ENCODE measurements at places on chromosomes 5 and 9.

- DNase-seq = no peak
These were observed at the start of gene ENTPD8 for GRCh38 chr9:137441289-137441934. Gene ENTPD8 (minus strand): TSS chr9:137441357. CDS start chr9:137438285, 3,072 bp downstream.

GRCh38 chr5:76641514-76642120 is 18.4 kb upstream of the F2RL2 start:
- peak; percentile 39 for DNase-seq

- DNase-seq = peak; percentile 35
These were observed 11.9 kb downstream of the CAPSL start for GRCh38 chr5:35926389-35927051.

- no peak for DNase-seq
These were observed 12.6 kb downstream of the RCL1 start for GRCh38 chr9:4805191-4805918.

- no peak for DNase-seq
These were observed 31.0 kb upstream of the NFIB start for GRCh38 chr9:14344941-14345353.

DNA sequence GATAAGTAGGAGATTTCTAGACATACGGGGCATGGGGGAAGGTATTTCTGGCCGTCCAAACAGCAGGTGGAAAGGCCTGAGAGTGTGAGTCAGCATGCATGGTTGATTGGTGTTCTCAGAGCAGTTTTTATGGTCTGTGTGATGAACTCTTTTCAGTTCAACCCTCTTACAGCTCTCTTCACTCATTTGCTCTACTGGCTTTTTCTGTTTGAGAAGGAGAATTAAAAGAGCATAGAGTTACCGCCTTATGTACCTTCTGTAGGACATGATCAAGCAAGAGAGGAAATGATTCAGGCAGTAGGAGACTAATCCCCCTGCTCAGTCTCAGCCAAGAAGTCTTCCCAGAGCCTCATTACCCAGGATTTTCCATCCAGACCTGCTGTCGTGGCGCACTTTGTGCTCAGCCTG is 92.4 kb downstream of the PRDM6 start:
- no peak for DNase-seq

- no peak for DNase-seq
These were observed 38.4 kb downstream of the PTCH1 start for GRCh38 chr9:95478335-95478734.

- no peak for DNase-seq
These were observed 457 bp upstream of the IDNK start for GRCh38 chr9:83622433-83622938.

- DNase-seq = no peak
These were observed 7.9 kb upstream of the NR4A3 start for GRCh38 chr9:99813739-99814138.

- no peak for DNase-seq
These were observed 218.5 kb downstream of the C9orf50 start for GRCh38 chr9:129402371-129402739.

DNA sequence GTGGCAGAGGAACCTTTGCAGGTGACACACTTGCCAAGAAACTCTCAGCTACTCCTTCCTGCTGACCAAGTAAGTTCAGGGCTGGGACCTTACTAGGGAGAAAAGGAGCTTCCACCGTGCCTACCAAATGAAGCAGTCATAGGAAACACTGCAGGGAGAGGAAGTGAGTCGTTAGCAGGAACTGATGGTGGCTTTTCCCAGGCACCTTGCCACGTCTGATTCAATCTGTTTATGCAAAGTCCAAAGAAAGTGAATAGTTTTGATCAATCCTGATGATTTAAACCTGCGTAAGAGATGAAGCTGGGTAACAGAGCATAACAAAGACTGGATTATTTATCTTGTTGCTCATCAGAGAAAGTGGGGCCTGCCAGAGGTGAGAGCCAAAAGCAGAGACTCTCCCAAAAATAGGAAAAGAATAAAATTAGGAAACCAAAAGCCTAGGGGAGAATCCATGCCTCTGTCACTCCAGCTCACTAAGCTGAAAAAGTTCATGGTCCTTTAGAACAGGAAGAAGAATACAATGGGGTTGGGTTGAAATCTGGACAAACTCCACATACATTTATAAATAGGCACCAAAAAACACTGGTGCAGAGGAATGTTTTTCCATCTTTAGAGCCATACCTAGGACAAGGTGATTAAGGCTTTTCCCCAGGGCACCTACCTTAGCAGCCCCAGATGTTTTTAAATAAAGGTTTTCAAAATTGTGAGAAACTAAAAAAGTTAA is 9.3 kb upstream of the PFDN1 start:
- no peak for DNase-seq

GRCh38 chr9:71121275-71122021 is at the start of gene TRPM3:
Gene TRPM3 (minus strand): TSS chr9:71121621. CDS start chr9:71121354, 267 bp downstream.
- no peak for DNase-seq

GRCh38 chr9:119020730-119021333 is 348.4 kb downstream of the BRINP1 start:
- DNase-seq = no peak

DNA sequence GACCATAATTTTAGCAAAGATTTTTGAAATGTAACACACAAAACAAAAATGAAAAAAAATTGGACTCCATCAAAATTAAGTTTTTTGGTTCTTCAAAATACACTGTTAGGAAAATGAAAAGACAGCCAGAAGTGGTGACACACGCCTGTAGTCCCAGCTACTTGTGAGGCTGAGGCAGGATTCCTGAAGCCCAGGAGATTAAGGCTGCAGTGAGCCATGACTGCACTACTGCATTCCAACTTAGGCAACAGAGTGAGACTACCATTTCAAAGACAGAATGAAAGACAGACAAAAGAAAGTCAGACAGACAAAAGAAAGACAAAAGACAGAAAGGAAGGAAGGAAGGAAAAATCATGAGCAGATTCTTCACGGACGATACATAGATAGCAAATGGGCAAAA is 7.5 kb downstream of the DIAPH1 start:
- no peak for DNase-seq

GRCh38 chr9:123562844-123563346 is 206.9 kb downstream of the CRB2 start:
- no peak for DNase-seq

DNA sequence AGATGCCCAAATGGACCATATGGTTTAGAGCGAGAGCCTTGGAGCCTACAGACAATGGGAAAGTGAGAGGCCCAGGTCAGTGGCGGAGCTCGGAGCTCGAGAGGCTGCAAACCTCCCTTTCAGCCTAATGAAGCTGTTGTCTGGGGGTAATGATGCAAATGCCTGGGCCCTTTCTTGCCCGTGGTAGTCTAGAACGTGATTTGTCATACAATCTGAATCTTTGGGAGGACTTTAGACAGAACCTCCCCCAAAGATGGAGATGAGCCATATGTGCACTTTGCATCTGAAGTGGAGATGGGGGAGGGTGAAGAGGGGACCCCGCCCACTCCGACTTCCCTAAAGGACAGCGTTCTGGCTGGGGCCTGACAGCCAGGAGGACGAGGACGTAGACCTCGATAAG is 10.3 kb upstream of the NEUROG1 start:
- no peak for DNase-seq

- no peak for DNase-seq
These were observed 479.0 kb downstream of the CAAP1 start for GRCh38 chr9:26413611-26414010.

DNA sequence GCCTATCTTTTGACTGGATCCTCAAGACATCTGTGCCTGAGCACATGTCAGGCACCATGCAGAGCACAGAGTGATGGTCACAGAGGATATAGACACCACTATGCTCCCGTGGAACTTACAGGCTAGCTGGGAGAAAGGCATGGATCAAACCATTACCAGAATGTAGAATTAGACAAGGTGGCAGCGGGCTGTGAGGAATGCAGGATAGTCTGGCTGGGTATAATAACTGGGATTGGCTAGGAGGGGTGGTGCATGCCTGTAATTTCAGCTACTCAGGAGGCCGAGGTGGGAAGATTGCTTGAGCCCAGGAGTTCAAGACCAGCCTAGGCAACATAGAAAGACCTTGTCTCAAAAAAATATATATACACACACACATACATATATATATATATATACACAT is 50.3 kb downstream of the ASS1 start:
- DNase-seq = no peak

- DNase-seq = no peak
These were observed 16.2 kb downstream of the LHX6 start for GRCh38 chr9:122212473-122213004.

DNA sequence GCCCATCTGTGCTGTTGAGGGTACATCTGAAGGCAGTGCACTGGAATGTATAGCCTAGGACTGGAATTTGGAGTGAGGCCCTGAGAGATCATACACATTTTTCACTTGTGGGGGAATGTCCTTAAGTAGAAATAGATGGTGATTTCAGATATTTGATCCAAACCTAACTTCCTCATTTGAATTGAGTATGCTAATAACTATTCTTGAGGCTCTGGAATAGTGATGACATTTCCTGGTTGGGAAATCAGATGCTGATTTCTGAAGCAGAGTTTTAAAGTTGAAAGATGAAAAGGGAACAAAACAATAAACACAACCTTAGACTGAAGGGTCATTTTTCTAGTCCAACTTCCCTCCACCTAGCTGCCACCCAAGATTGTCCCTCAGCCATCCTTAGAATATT is 163.0 kb upstream of the CCDC152 start:
- DNase-seq = no peak

- no peak for DNase-seq
These were observed 561.5 kb downstream of the SEMA5A start for GRCh38 chr5:8984386-8984785.

- no peak for DNase-seq
These were observed 88.5 kb downstream of the TTLL11 start for GRCh38 chr9:122004589-122004988.

DNA sequence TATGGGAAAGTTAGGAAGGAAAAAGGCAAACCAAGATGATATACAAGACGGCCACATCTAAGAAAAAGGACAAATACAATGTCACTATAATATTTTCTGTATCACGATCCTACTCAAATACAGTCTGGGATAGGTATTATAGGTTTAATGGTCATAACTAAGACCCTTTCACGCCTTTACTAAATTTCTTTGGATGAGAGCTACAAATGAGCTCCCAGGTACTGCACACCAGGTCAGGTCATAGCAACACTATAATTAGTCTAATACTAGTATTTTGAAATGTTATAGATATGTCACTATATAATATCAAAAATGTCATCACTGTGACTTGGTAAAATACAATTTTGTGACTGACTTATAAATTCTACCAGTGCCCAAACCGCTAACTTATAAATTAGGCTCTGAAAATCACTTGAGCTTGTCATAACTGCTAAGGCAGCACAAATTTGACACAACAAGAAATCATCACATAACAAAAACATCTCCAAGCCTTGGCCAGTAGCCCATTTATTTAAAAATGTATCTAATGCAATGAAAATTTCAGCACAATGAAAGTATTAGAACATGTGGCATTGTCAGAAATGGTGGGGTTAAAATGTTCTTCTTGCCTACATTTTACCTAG is 6.9 kb downstream of the SELENOP start:
- DNase-seq = no peak

DNA sequence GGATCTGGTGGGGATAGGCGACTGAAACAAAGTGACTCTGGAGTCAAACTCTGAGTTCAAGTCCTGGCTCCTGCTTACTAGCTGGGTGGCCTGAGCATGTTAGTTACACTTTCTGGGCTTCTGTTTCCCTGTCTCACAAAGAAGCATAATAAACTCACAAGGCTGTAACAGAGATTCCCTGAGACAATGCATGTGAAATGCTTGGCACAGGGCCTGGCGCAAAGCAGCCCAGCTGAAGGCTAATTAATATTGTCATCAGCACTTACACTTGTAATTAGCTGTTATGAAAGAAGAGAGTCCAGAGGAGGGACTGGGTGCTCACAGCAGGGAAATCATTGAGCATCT is 64.1 kb upstream of the SPOCK1 start:
- no peak for DNase-seq

GRCh38 chr9:3397766-3398165 is 128.0 kb downstream of the RFX3 start:
- no peak for DNase-seq

- no peak for DNase-seq
These were observed 94.2 kb upstream of the ANKH start for GRCh38 chr5:14965815-14966214.

- DNase-seq = no peak
These were observed 290.8 kb downstream of the TRPM3 start for GRCh38 chr9:70830618-70831017.

DNA sequence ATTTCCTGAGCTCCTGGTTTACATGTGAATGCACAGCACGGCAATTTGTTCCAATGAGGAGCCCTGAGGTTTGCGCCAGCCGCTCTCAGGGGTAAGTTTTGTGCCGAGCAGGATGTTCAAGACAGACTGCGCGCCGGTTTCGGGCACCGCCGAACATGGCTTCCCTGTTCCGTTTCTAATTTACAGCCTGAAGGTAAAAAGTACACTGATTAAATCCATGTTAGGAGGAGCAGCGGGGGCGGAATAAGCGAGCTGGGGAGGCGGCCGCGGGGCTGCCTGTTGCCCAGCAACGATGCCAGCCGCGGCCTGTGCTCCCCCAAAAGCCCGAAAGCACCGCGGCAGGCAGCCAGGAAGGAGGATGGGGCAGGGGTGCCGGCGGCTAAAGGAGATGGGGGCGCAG is 6.4 kb downstream of the SOWAHA start:
- DNase-seq = no peak

DNA sequence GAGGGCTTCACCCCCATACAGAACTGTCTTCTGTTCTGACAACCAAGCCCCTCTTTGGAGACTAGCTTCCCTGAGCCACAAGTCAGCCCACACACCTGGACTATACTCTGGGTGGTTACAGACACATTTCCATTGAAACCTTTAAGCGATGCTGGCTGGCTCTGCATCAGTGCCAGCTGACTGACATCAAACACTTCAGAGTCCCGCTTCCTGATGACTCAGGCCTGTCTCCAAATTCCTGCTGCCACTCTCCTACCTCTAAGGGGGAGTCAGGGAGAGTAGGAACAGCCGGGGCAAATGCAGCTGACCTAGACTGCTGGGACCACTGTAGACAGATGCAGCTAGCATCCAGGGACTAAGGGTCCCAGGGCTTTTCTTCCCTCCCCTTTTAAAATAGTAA is 59.4 kb downstream of the SIL1 start:
- DNase-seq = no peak

- DNase-seq = no peak
These were observed 185.5 kb downstream of the OLFM1 start for GRCh38 chr9:135273008-135273407.

- DNase-seq = no peak
These were observed 156.5 kb downstream of the ASTN2 start for GRCh38 chr9:117258184-117258866.

DNA sequence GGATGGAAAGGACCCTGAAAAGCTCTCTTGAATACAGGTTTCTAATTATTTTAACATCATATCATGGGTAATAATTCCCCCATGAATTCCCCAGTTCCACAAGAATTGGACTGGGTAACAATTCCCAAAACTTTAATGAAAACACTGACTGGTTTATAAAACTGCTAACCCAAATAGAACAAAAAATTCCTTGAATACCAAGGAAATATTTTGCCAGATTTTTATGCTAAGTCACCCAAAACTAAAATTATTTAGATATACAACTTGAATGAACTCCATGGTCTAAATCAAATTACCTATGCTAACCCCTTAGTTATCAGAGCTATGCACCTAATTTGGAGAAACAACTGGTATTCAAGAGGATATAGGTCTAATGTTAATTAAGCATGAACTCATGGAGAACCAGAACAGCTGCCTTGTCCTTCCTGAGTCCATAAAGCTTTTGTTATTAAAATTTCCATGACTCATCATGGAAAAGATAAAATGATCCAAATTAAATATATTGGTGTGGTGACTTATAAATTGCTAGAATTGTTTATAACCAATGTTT is 164.9 kb upstream of the TUT7 start:
- no peak for DNase-seq

- DNase-seq = no peak
These were observed 440.3 kb downstream of the PTPRD start for GRCh38 chr9:10172476-10172875.

Data from stimulated activated CD8-positive, alpha-beta memory T cell treated with anti-CD3 and anti-CD28 coated beads, Interleukin-4, amount 100 ng/mL, for 1 hour (primary cell).